Dorsolateral prefrontal cortex (tissue), 122 donors: ENCODE measurements at places on chromosomes 4 and X.

DNA sequence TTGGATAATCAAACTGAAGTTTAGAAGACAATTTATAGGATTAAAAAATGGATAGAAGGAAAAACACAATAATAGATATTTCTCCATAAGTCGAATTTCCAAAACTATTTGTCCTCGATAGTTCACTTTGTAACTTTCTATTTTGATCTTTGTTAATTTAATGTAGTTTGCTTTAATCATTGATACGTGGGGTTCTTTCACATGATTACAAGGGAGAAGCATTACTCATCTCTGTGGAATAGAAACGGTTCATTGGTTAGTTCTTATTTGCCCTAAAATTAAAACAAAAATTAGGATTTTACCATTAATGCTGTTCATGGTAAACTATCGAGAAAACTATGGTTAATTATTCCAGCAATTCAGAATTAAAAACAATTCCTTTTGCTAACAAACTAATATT lies 2.1 kb downstream of the TET2 start:
- DNase-seq = no peak

- DNase-seq = no peak
Observed at GRCh38 chr4:122710434-122711308, 21.8 kb upstream of the BBS12 start.

DNA sequence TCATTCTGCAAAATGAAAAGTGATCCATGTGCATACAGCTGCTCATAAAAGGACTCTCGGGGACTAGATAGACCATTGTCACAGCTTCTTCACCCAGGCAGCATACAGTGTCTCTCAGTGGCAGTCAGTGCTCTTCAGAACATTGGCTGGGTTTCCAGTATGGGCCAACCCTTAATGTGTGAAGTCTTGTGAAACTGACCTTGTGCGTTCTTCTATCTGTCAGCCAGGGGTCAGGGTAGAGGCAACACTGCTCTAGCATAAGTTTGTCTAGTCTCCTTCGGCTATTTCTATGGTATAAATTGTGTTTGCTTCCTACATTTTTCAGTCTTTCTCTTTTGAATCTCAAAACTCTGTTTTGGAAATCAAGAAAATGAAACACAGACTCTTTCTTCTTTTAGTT lies 37.0 kb upstream of the SMIM31 start:
- no peak for DNase-seq

- peak; percentile 49 for DNase-seq
Observed at GRCh38 chr4:5888222-5889001, 4.5 kb downstream of the CRMP1 start.

GRCh38 chrX:47843363-47843762 lies 6.7 kb downstream of the ZNF81 start:
- no peak for DNase-seq

DNA sequence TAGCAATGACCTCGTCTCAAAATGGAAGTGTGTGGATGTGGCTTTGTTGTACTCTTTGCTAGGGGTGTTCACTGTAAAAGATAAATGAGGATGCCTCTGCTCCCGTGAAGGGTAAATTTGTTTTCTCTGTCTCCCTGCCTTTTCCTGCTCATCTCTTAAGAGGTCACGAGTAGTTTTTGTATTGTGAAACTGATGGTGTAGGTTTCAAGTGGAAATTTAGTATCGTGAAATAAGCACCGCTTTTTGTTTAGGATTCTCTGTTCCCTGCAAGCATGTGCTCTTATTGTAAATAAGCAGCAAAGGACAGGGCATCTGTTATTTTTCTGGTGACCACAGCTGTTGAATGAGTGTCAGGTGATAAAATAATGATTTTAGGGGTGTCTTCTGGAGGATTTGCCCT lies 104.6 kb downstream of the PHEX start:
- no peak for DNase-seq
